Fibroblast of skin of back (primary cell): ENCODE measurements at places on chromosomes 12 and 14.

GRCh38 chr14:101819251-101819990 lies 57.9 kb downstream of the PPP2R5C start:
- DNase-seq, result no peak

GRCh38 chr14:37678916-37679315 lies 83.5 kb downstream of the TTC6 start:
- no peak for DNase-seq

DNA sequence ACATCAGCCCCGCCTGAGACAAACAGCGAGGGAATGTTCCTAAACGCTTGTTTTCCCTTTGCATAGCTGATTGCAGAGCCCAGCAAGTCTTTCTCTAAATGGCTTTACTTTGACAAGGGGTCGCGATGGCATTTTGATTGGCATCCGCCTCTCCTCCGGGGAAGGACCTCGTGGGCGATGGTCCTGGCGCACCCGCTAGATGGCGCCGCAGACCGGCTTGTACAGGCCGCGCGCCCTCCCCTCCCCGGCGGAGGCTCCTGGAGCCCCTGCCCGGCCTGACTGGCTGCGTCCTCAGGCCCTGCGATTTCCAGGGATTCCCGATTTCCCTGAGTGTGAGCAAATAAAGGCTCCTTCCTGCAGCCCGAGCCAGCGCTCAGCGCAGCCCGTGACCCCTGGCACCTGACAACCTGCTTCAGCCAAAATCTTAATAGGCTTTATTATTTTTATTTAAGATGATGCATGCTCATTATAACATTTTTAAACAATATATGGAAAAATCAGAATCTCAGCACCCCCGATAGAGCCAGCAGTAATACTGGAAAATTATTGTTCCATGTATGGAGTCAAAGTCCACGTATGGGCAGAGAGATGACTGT lies 468.3 kb downstream of the AACS start:
- DNase-seq, result peak; percentile 3

- DNase-seq, result no peak
These were observed 193.1 kb upstream of the TBX3 start for GRCh38 chr12:114876968-114877680.

DNA sequence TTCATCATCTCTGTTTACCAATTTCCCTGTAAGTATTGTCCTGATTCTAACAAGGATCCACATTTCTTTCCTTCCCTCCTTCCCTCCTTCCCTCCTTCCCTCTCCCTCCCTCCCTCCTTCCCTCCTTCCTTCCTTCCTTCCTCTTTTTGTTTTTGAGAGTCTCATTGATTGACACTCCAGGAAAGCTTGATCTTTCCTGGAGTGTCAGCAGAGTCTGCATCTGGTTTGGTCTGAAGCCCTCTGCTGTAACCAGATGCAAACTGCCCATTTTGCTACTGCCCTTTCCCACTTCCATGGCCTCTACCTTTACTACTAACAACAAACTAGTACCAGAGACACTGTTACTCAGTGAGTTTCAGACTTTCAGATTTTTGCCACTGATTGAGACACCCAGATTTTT lies 14.4 kb upstream of the OR6C65 start:
- DNase-seq, result no peak

DNA sequence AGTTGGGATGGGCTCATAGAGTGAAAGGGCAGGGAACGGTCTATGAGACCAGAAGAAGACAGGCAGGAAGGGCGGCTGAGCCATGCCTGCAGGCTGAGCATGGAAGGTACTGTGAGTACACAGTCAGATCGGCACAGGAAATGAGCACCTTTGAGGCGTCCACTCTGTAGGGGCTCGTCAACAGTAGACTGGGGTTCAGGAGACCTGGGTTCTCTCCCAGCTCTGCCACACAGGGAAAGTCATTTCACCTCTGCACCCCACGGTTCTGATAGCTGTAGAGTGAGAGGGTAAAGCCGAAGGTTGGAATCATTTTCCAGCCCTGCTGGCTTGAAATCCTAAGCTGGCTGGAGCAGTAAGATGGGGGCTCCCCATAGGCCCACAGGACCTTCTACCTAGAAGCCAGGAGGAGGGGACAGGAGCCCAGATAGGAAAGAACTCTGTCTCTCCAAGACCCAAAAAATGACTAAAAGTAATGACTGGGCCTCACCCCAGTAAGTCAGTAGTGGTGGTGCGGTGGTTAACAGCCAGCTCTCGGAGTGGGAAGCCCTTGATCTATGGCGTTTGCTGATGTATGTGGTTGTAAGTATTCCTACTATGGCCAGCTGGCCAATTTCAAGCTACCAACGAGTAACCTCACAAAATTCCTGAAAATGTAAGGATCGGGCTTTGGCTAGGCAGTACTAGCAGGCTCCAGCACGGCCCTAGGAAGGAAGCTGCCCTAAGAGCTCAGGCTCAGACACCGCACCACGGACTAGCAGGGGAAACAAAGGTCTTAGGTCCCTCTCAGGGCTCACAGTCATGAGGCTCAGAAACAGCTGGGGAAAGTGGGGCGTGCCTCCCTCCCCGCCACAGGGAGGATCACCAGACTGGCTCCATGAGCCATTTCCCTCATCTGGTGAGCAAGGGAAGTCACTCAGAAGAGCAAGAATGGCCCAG lies 10.3 kb upstream of the CD27 start:
- DNase-seq, result no peak

DNA sequence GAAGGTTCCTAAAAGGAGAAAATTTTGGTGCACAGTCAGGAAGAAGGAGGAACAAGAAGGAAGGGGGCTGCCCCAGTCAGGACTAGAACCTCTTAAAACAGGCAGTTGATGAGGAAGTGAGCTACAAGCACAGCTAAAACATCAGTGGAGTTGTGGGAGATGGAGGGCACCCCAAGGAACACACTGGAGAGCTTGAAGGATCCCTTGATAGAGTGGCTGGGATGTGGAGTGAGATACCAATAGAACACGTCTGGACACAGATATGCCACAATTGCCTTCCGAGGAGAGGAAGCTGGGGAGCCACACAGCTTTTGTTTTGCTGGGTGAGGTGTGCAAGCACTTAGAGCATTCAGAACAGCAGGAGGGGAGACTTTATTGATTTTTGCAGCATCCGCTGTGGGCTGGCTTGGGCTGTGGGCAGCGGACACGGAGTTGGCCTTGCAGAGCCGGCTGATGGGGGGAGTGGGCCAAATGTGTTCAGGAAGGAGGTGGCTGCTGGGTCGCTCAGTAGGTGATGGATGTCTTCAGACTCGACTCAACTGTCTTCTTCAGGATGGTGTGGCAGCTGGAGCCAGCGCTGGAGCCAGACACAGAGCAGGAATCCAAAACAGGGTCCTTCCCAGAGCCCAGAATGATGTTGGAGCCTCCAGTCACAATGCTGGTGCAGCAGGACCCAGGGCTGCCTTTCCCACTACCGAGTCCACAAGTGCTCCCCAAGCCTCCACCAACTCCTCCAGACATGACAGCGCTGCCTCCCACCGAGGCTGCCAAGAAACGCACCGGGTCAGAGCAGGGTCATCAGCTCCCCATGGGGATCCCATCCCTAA lies 4.7 kb upstream of the KRT79 start:
- no peak for DNase-seq

DNA sequence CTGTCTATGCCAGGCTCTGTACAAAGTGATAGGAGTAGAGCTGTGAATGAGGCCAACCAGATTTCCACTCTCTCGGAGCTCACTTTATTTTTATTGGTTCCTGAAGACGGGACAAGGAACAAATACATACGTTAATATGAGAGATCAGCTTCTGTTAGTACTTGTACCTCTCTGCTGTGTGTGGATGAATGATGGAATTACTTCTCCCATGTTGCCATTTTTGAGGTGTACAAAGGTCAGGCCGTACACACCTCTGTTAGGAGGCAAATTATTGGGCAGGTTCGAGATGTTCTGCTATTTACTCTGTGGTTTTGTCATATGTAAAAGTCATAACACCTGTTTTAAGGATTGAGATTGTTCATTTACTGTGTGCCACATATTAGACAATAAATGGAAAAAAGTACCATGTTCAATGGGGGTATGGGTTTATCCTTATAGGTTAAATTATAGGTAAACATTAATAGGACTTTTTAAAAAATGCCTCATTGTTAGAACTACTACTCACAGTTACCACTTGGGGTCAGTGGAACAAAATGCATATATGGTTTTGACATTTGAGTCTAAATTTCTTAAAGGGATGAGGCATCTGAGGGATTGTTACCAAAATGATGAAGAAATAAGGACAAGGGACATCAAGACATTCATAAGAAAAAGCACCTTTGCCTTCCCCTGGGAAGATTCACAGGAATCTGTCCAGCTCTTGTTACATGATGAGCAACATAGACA lies 26.9 kb downstream of the WBP11 start:
- peak; percentile 27 for DNase-seq

DNA sequence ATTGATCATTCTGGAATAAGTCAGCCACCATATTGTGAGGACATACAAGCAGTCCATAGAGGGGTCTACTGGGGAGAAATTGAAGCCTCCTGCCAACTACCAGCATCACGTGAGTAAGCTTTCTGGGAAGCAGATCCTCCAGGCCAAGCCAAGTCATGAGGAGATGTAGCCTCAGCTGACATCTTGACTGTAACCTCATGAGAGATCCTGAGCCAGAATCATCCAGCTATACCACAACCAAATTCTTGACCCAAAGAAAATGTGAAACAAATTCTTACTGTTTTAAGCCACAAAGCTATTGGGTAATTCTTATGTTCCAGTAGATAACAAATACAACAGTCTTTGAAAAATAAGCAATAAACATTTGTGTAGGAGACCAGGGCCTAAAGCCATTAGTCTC lies 479.4 kb upstream of the DCN start:
- DNase-seq, result no peak

- peak; percentile 69 for DNase-seq
These were observed 58.3 kb upstream of the EEA1 start for GRCh38 chr12:92987362-92987761.

GRCh38 chr12:12717586-12718380 lies 615 bp downstream of the CDKN1B start:
- peak; percentile 23 for DNase-seq

GRCh38 chr14:76760331-76761135 lies 735 bp upstream of the VASH1 start:
- DNase-seq, result no peak

DNA sequence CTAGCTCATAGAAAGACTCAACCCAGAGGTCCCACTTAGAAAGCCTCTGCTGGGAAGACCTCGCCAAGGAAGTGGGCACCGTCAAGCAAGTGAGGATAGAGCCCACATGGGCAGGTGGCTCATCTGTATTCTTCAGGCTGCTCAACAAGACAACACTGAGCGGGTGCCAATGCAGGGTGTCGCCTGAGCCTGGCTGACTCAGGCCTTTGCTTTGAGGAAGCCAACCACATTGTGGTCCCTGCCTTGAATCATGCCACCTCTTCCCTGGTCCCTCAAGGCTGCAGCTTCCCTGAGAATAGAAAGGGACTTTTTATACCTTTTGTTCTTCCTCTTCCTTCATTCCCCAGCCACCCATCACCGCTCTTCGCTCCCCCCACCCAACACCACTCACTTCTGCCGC lies 2.1 kb upstream of the RNASE13 start:
- no peak for DNase-seq

- no peak for DNase-seq
These were observed 146.3 kb upstream of the CNOT2 start for GRCh38 chr12:70096759-70097410.

GRCh38 chr12:32273063-32273522 lies 126.3 kb upstream of the FGD4 start:
- peak; percentile 32 for DNase-seq

DNA sequence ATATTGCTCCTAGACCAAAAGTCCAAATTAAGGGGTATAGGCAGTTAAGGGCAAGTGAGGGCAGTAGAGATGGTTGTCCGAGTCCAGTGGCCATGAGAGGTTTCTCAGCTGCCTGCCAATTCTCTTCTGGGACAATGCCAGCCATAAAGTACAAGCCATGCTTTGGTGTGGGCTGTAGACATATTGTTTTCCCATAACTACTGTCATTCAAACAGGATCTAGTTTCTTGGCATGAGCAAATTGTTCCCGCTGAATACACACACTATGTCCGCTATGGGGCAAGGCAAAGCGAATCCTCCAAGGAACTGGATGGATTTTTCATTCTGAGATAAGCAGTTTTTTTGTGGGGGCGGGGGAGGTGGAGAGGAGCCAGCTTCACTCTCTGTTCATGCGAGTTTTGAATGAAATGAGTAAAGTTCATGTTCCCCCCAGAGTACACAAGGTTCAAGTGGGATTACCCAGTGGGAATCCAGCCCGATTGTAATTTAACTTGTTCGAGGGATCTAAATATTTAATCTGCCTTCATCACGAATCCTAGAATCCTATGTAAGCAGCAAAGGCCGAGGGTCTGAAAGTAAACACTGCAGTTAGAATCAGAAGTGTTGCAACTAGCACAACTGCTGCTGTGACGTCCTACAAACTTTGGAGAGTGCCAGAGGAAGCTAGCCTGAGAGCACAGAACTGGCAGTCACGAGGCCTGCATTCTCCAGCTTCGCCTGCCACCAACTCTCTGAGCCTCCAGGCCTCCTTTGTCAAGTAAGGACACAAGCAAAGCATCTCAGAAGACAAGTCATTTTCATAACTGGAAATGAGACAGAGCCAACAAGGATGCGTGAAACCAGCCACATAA lies 137.0 kb downstream of the CRADD start:
- DNase-seq, result no peak

DNA sequence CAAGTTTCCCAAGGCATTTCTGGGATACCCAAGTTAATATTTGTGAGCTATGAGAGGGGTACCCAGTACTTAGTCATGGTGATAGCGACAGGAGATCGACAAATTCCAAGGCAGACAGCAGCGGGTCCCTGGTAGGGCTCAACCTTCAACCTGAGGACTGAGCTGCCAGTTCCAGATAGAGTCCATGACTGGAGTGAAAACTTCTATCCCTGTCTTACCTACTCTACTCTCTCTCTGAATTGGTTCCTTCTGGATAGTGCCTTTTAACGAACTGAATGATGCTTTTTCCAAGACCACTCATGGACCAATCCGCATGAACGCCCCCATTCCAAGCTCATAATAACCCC lies 76.9 kb upstream of the ALG10 start:
- no peak for DNase-seq

DNA sequence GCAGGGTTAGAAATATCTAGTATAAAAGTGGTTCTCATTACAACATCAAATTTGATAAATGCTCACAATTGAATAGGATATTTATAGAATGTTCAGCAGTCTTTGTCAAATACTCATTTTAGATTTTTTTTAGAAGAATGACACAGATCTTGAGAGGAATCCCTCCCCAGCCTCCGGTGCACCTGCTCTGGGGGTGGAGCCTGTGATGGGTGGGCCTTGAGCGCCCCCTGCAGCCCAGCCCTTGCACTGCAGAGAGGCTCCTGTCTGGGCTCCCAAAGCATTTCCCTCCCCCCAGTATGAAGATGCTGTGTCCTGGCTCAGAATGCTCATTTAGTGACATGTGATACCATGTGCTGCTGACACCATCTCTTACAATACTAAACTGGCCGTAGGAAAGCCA lies 792.3 kb downstream of the TMEM121 start:
- DNase-seq, result no peak

DNA sequence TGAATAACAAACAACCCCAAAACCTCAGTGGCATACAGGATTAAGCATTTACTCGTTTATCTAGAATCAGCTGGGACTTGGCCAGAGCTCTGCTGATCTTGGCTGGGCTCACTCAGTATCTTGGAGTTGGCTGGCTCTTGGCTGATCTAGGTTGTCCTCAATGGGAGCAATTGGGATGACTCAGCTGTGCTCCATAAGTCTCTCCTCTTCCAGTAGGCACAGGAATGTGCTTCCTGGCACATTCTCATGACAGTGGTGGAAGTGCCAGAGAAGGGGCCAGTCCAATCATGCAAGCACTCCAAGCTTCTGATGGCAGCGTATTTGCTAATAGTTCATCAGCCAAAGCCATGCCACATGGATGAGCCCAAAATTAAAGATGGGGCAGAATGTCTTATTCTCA lies 41.7 kb upstream of the ANO4 start:
- no peak for DNase-seq
